CD4-positive, alpha-beta T cell treated with Interleukin-2 at 100 ng/mL for 4 hours (primary cell): ENCODE measurements at places on chromosomes 1 and 21.

GRCh38 chr1:176531921-176532897, 69.2 kb downstream of the PAPPA2 start:
- DNase-seq = no peak

GRCh38 chr1:101122452-101123166, 97.0 kb upstream of the DPH5 start:
- peak; percentile 79 for DNase-seq

- no peak for DNase-seq
Measured at GRCh38 chr1:29736582-29737188, 500.4 kb downstream of the PTPRU start.

GRCh38 chr1:214452152-214452784, 99.1 kb downstream of the PTPN14 start:
- DNase-seq = no peak

DNA sequence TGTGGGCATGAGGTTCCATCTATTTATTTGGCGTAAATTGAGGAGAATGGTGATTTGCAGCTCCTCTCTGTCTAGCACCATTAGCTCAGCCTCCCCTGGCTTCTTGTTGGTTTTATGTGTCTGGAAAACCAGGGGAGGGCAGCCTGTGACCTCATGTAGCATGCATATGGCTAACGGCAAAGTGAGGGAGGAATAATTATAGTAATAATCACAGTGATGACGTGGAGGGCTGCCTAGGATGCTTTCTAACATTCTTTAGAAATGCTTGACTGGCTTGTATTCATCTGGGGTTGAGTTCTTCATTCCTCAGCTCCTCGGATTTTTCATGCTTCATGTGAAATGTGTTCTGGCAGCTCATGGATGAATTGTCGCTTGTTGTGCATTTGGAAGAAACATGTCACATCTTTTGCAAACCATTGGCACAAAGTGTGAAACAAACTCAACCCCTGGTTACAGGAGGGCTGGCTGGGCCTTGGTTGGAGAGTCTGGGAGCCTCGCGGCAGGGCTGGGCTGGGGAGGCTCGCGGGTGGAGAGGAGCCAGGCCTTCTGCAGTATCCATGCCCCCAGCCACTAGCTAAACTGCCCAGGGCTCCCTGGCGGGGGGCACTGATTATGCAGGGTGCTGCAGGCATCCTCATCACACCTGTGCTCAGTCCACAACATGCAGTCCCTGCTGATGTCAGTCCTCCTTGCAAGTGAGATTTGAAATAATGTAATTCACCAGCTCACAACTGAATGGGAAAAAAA, 149.6 kb downstream of the DISC1 start:
- DNase-seq = no peak

- no peak for DNase-seq
Measured at GRCh38 chr1:185916861-185917260, 182.7 kb downstream of the HMCN1 start.

- no peak for DNase-seq
Measured at GRCh38 chr1:66917476-66917875, 7.2 kb downstream of the DNAI4 start.

DNA sequence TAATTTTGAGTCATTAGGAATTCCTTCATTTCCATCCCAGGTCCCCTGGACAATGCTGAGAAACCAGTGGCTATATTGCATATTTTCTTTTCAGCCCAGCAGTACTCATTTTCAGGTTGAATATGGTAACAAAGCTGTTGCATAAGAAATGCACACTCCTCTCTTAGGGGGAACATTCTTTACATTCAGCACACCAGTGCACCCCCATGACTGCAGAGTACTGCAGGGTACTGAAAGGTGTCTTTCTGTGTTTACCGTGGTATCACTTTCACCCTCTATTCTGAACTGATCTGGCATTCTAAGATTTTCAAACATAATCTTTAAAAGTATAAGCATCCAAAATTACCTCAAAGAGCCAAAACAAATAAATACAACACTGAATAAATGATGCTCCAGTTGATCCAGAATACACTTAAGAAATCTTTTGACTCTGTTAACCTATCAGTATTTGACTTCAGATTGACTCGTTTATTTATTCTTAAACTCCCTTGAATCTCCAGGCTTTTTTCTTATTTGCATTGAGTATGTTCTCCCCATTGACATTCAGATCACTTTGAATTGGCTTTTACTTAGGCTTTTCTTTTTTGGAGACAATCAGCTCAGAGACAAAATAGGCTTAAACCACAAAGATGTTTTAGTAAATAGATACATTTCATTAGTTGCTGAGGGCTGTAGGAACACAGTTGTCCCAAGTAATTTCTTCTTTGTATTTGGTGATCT, 213.6 kb downstream of the NFIA start:
- no peak for DNase-seq

- DNase-seq = no peak
Measured at GRCh38 chr1:205199090-205199930, 12.2 kb downstream of the DSTYK start.

DNA sequence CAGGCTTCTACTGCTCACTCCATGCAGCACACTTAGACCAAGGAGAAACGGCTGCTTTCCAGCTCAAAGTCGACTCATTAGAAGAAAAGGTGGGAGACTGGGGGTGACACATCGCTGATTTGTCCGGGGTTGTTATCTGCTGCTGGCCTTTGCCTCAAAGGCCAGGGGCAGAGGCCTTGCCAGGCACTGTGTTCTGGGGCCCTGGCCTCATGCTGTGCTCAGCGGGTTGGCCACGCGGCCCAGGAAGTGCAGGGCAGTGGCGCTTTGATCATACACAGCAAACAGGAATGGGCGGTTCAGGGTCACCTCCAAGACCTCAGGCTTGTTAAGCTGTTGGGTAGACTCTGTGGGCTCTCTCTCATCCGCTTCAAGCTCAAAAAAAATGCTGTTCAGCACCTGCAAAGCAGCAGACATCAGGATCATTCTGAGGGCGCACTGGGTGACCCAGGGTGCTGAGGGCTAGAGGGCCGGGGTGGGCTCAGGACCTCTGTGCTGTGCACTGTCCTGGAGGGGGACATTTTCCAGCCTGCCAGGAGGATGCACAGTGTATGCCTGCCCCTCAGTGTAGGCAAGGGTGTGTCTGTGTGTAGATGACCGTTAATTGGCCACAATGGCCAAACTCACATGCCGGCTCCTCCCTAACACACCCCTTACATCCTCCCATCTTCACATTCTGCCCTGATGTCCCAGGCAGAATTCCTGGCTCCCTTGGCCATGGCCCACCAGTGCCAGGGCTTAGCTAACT, 10.8 kb downstream of the AGT start:
- DNase-seq = no peak

GRCh38 chr1:157101149-157101548, 1.5 kb upstream of the ETV3L start:
- DNase-seq = no peak

- no peak for DNase-seq
Measured at GRCh38 chr1:22043198-22043769, 9.2 kb upstream of the CDC42 start.

DNA sequence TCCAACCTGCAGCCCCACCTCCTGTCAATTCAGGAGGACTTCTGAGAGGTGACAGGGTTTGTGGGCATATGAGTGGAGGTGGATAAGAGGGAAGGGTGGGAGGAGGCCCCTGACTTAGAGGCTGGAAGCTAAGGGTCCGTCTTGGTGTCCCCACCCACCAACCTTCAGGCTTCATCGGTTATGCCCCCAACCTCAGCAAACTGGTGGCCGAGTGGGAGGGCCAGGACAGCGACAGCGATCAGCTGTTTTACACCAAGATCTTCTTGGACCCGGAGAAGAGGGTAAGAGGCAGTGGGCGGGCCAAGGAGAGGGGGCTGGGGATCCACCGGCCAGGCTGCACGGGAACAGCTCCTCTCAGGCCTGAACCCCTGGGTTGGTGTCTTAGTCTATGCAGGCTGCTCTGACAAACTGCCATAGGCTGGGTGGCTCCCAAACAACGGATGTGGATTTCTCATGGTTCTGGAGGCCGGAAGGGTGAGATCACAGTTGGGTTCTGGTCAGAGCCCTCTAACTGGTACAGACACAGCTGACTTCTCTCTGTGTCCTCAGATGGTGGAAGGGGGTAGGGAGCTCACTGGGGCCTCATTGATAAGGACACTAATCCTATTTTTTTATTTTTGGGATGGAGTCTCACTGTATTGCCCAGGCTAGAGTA, 18.1 kb downstream of the PLOD1 start:
- peak; percentile 12 for DNase-seq

GRCh38 chr21:33028287-33028670, 2.5 kb downstream of the OLIG2 start:
- no peak for DNase-seq

DNA sequence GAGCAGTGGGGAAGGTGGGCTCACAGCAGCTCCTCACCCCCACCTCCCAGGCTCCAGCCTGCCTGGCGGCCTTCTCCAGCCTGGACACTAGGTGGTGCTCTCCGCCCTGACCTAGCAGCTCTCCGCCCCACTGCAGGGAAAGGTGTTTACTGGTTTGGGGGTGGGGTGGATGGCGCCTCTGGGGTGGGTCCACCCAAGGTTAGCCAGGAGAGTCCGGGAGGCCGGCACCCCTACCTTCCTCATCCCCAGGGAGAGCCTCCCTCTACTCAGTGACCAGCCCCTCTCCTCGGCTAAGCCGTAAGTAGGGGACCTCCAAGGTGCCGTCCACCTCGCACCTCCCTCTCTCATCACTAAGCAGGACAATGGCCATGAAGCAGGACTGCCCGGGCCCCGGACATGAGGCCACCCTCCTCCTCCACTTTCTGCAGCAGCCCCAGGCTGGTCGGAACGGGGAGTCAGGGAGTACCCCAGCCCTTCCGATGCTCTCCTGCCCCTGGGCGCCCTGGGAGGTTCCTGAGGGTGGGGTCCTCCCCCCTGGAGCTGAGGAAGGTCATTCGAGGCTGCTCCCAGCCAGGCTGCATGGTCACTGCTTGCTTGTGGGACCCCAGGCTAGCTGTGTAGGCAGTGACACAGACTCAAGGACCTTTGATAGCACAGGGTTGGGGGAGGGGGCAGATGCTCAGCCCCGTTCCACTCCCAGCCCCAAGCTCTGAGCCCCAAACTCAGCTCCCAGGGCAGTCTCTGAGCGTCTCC, 101.4 kb upstream of the VAMP3 start:
- DNase-seq = peak; percentile 55

DNA sequence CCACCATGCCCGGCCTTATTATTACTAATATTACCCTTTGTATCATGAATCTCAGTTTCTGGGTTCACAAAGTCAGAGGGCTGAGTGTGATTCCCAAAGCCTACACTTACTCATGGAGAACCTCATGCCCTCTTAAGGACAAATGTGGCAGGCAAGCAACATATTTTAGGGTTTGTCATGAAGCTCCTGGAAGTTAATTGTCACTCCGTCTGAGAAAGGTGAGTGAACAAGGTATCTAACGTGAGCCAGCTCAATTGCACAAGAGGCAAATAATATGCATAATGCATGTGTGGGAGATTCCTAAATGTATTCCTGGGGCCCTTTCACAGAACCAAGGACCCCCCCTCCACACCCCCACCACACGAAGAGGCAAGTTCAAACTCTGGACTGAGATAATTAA, 10.1 kb upstream of the TIAM1 start:
- no peak for DNase-seq

- DNase-seq = no peak
Measured at GRCh38 chr1:52707927-52708655, 9.9 kb upstream of the COA7 start.

- DNase-seq = no peak
Measured at GRCh38 chr1:198443365-198444233, 96.9 kb downstream of the ATP6V1G3 start.

DNA sequence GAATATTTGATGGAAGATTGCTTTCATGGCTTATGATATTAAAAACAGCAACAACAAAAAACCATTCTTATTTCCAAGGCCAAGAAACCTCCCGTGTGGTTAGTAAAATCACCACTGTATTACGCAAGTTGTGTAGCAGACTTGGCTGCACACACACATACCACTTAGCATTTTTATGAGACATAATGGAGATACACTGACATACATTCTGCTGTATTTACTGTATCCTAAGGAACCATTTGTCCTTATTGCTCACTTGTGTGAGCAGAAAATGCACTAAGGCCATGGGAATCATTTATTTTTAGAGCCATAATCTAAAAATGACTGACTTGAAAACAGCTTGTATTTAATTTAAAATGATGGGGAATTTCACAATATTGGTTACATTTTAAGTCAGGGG, 584 bp upstream of the C1orf141 start:
- no peak for DNase-seq

DNA sequence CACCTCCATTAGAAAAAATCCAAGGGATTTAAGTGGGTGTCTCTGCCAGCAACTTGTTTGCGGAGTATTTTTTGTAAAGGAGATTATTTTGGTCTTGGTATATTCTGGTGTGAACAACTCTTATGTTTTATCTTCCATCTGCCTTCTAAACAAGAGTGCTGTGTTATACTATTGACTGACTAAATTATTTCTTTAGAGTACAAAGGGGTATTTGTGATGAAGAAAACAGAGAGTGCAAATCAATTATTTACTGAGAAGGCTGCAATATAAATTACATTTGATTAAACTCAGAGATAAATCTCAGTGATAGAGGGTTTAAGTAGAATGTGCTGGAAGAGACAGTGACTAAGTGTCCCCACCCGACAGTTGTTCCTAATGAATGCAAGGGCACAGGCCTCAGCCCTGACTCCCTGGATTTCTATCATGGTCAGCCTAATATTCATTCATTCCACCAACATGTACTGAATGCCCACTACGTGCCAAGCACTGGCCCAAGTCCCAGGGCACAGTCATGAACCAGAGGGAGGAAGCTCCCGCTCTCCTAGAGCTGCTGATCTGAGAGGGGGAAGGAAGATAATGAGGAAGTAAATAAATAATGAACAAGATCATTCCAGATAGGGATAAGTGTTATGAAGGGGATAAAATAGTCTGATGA, 196.9 kb upstream of the C8B start:
- DNase-seq = no peak

DNA sequence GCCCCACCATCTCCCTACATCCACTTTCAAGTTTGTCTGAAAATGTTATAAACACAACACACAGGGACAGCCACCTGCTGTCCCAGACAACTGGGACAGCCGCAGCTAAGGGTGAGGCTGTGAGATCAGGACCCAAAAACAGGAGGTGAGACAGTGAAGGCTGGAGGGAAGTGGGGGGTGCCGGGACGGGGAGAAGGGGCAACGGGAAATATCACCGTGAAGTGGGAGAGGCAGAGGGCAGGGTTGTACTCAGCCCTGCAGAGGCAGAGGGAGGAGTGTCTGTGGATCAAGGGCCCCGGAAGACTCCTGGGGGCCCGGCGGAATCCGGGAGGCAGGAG, 114.4 kb downstream of the CASZ1 start:
- DNase-seq = no peak
